ENCODE measurements at places on chromosomes 13 and 19. TPM values are rescaled to one million over a fixed set of nuclear protein-coding genes. Genes with fewer than 3 reads are reported as not detected.

DNA sequence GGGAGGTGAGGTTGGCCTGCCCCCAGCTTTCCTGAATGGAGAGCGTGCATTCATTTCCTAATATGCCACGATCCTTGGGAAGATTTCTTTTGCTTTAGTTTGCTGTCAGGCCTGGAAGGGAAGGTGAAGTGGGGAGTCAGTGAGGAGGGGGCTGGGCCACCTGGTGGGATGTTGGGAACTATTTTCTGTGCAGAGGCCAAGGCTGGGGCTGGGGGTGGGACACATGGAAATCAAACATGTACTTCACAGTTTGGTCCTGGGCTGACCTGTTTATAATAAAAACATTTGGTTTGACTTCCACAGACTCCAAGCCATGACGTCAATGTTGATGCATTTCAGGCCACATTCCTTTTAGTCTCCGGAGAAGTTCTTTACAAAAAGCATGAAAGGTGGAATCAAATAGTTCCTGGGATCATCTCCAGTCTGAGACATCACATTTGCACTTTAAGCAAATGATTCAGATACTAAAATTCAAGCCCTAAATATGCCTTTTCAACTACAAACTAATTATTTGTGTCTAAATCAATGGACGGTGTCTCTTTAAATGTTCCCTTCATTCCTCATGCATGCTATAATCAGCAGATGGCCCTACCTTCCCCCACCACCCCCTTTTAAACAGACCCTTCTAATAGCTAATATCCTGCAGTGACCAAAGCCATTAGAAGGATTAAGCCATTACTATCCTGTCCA lies 41.5 kb upstream of the MEDAG start:
- H3K4me3 ChIP-seq, result no peak overlapping the region
- no peaks in the 10 kb centered on the region for H3K36me3 ChIP-seq
- peaks cover 7% of the 10 kb centered on the region for H3K4me1 ChIP-seq
- no peaks in the 10 kb centered on the region for H3K27me3 ChIP-seq

GRCh38 chr19:19562665-19563347 lies 24.7 kb downstream of the CILP2 start:
- no peaks in the 10 kb centered on the region for H3K4me1 ChIP-seq
- no peak for DNase-seq
- no peak overlapping the region for H3K4me3 ChIP-seq
- no peaks in the 10 kb centered on the region for H3K27me3 ChIP-seq

- no peak for DNase-seq
- H3K36me3 ChIP-seq, result peaks cover 33% of the 10 kb centered on the region
- H3K27me3 ChIP-seq, result no peaks in the 10 kb centered on the region
- H3K4me1 ChIP-seq, result peaks cover 17% of the 10 kb centered on the region
These were observed 15.3 kb downstream of the SYDE1 start for GRCh38 chr19:15122331-15123030.

Gene C5AR2
- total RNA-seq, result 12.2 TPM

Gene KLK11
- total RNA-seq, result 13.3 TPM
